ENCODE measurements at places on chromosomes 13 and 19. TPM values are rescaled to one million over a fixed set of nuclear protein-coding genes. Genes with fewer than 3 reads are reported as not detected.

Gene CDX2
- total RNA-seq, result not detected

- DNase-seq, result peak; percentile 92
These were observed 208.5 kb downstream of the TSHZ3 start for GRCh38 chr19:31140717-31141116.

DNA sequence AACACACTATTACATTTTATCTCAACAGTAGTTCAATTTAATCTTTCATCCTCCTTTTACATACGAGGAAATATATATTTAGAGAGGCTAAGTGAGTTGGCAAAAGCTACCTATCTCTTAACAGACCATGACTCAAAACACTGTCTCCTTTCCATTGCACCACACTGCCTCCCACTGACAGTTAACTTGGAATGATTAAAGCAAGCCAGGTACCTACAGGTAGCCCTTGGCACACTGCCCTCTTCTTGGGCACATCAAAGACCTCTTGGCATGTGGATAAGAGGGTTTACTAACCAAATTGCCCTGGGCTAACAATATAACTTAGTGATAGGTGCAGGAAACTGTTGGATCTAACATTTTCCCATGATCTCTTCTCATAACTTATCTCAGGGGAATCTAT is 1.8 kb downstream of the ABHD13 start:
- no peak for DNase-seq

DNA sequence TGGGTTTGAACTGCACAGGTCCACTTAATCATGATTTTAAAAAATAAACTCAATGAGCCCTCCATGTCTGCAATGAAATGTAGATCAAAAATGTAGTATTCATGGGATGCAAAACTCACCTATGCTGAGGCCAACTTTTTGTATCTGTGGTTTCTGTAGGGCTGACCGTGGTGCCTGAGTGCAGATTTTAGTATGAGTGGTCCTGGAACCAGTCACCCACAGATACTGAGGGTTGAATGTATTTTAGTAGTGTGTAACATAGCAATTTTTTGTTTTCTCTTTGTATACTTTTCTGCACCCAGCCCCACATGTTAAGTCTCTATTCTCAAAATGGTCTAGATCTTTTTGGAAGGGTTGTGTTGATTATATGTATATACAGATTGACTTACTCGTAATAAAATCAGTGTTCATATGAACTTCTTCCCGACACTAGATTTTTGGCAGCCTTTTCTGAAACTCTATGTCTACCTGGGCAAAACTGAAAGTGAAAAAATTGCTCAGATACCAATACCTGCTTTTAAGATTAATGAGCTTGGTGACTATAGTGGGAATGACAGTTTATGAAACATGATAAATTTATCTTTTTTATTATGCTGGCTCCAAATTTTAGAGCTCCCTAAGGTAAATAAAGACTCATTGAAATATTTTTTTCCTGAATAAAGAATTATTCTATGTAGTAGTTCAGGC is 51.6 kb downstream of the DNAJC15 start:
- DNase-seq, result no peak

GRCh38 chr19:19388568-19389555 is 16.6 kb upstream of the GATAD2A start:
- DNase-seq, result no peak

DNA sequence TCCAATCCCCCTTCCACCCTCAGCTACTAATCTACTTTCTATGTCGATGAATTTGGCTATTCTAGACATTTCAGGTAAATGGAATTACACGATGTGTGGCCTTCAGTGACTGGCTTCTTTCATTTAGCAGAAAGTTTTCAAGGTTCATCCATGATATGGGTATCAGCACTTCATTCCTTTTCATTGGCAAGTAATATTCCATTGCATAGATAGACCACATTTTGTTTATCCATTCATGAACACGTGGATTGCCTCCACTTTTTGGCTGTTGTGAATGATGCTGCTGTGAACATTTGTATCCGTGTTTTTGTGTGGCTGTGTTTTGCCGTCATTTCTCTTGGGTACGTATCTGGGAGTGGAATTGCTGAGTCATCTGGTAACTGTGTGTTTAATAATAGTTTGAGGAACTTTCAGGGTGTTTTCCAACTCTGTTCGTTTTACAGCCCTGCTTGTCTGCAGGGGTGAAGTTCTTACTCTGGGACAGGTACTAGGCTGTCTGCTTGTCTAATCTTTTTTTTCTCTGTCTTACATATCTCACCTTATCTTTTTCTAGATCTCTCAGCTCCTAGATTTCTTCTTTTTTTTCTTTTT is 32.5 kb downstream of the MARK4 start:
- DNase-seq, result no peak

Gene MAMSTR
- total RNA-seq, result not detected

- DNase-seq, result no peak
These were observed 125.7 kb upstream of the PEG3 start for GRCh38 chr19:56966225-56966696.

Gene SIGLEC8
- total RNA-seq, result not detected

- no peak for DNase-seq
These were observed 34.9 kb upstream of the HOMER3 start for GRCh38 chr19:18975869-18976268.

- DNase-seq, result peak; percentile 78
These were observed 36.0 kb upstream of the RNF17 start for GRCh38 chr13:24727731-24728601.

DNA sequence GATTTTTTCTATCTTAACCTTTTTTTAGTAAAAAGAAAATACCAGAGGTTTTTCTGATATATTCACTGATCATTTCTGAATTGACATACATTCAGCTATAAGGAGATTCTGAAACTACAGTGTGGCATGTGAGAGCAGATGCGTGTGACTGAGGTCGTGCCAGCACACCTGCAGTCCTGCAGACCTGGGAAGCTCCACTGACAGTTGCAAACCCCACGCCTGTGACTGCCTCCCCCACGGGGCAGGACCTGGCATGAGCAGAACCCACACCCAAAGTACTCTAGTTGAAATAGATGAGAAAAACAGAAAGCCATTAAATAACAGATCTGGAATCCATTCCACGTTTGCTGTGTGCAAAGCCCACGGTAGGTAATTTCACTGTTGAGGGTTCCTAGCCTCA is 80.7 kb downstream of the TEX29 start:
- no peak for DNase-seq

GRCh38 chr13:111565400-111565799 is 245.0 kb downstream of the TEX29 start:
- DNase-seq, result no peak

Gene FPR1
- total RNA-seq, result 0.57 TPM

Gene SGCG
- not detected for total RNA-seq

DNA sequence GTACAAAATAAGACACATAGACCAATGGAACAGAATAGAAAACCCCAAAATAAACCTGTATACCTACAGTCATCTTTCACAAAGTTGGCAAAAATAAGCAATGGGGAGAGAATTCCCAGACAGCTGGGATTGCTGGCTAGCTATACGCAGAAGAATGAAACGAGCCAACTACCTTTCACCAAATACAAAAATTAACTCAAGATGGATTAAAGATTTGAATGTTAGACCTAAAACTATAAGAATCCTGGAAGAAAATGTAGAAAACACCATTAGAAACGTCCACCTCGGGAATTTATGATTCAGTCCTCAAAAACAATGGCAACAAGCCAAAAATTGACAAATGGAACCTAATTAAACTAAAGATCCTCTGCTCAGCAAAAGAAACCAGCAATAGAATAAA is 408.1 kb upstream of the SLITRK1 start:
- DNase-seq, result no peak

- DNase-seq, result no peak
These were observed 6.6 kb upstream of the ZNF428 start for GRCh38 chr19:43625918-43626579.

DNA sequence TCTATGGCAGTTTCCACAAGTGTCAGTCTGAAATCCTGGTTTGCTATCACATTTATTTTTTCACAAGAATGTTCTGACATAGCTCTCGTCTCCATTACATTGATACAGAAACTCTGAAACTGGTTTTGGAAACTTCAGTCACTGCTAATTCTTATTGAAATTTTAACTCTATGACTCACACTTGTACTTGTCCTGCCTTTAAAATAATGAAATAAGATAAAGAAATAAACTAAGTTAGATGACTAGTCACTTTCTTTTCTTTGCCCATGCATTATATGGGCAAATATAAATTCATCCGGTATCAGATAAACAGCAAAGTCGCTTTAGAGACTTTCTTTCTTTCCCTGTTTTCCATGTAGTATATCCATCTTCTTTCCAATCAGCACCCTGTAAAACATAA is 257.5 kb downstream of the PCDH9 start:
- DNase-seq, result no peak

GRCh38 chr13:109172136-109172535 is 542.7 kb downstream of the MYO16 start:
- no peak for DNase-seq

Gene MIPEP
- 20.1 TPM for total RNA-seq

- no peak for DNase-seq
These were observed 19.1 kb downstream of the C19orf12 start for GRCh38 chr19:29695765-29696564.

- no peak for DNase-seq
These were observed 2.2 kb downstream of the THSD8 start for GRCh38 chr19:12804051-12804450.

Gene C19orf33
- 51.9 TPM for total RNA-seq

GRCh38 chr19:46620716-46621115 is 4.2 kb downstream of the PTGIR start:
- no peak for DNase-seq

DNA sequence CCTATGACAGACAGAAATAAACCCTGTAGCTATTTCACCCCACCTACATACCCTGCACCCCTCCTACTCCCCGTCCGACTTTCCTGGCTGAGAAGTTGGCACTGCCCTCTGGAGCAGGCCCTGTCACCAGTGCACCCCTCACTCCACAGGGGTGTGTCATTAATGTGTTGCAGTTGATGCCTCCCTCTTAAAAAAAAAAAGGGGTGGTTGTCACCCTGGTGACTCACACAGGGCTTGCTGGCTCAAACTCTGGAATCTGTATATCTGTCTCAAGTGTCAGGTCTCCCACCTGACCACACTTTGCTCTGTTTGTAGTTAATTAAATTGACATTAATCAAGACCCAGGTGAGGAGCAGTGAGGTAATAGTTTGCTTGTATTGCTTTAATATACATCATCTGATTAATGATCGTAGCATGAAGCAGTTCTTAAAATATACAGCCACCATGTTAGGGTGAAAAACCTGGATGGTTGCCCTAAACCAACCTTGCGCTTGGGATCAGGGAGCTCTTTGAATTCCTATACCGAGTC is 2.0 kb upstream of the GATAD2A start:
- peak; percentile 76 for DNase-seq

GRCh38 chr19:46049597-46049996 is 8.8 kb upstream of the IGFL4 start:
- no peak for DNase-seq

DNA sequence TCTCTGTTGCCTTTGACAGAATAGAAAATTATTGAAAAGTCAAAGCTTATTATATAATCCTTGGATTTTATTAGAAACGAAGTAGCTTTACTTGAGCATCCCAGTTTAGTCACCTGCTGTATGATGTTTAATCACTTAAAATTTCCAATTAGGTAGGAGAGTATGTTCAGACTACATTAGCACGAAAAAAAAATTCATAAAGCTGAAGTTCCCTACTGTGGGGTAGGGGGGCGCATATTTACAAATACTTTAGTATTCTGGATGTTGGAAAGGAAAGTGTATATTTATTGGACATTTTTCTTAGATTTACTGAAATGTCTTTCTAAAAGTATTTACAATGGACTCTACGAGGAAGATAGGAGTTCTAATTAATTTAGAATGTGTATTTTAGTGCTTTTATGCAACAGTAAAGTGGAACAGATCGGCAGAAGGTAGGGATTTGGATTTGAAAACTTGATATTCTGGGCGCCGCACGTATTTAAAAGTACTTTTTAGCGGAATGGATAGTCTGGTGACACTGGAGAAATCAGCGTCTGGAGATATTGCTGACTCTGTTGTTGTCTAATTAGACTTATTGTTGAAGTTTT is 1.9 kb downstream of the CDK8 start:
- no peak for DNase-seq

- DNase-seq, result no peak
These were observed 17.1 kb downstream of the ARL11 start for GRCh38 chr13:49645451-49645850.

- DNase-seq, result no peak
These were observed 39.7 kb downstream of the RCBTB2 start for GRCh38 chr13:48493066-48493765.

Gene TNNI3
- total RNA-seq, result not detected

- DNase-seq, result no peak
These were observed 34.5 kb upstream of the SMAD9 start for GRCh38 chr13:36954542-36954941.

DNA sequence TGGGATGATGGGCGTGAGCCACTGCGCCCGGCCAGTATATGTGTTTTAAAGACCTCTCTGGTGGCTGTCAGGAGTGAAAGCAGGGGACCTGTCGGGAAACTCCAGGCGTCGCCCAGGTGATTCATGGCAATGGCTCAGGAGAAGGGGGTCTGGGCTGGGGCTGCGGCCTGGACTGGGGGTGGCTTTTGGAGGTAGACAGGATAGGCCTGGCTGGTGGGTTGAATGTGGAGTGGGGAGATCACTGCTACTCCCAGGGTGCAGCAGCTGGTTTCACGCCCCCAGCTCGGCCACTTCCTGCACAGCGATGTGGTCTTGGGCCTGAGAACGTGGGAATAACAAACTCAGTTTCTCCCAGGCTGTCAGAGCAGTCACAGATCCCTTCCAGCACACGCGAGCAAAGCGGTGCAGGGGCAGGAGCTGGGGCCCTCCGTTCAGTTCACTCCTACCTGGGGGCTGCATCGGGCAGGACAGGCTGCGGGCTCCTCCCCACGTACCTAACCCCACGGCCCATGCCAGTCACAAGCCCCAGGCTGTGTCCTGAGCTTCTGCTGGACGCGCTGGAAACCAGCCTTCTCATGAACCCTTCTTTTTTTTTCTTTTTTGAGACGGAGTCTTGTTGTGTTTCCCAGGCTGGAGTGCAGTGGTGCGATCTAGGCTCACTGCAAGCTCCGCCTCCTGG is 18.9 kb downstream of the KDM4B start:
- no peak for DNase-seq

Gene NLRP5
- total RNA-seq, result not detected

DNA sequence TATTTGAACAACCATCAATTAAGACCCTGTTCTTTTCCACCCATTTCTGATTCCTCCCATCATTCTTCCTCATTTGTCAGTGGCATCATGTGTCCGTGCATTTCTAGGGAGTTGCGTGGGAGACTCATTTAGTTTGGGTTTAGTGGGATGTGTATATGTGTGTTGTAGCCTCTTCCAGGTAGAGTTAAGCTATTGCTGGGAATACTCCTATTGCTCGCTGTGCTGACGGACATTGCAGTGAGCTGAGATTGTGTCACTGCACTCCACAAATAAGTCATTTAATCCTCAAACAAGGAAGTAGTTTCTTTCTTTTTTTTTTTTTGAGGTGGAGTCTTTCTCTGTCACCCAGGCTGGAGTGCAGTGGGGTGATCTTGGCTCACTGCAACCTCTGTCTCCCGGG is 42.2 kb upstream of the RCBTB2 start:
- no peak for DNase-seq
